Ascending aorta (tissue), 2 donors: ENCODE measurements at places on chromosomes 16 and 17. TPM values are rescaled to one million over a fixed set of nuclear protein-coding genes. Genes with fewer than 3 reads are reported as not detected.

Gene C16orf82
- total RNA-seq, result not detected

Gene PPP1R27
- not detected for total RNA-seq

Gene LITAFD
- not detected for total RNA-seq

Gene KRTAP3-1
- total RNA-seq, result not detected

Gene CHAD
- total RNA-seq, result not detected

Gene TBC1D3C
- total RNA-seq, result not detected

Gene RCVRN
- total RNA-seq, result not detected

Gene COPZ2
- total RNA-seq, result 155 TPM

Gene DNAI2
- total RNA-seq, result not detected

Gene KRT40
- not detected for total RNA-seq

Gene HSPB9
- total RNA-seq, result not detected

Gene SLFN14
- total RNA-seq, result not detected

Gene SNN
- 2.1 TPM for total RNA-seq

Gene METRN
- 118 TPM for total RNA-seq

Gene LUC7L3
- total RNA-seq, result 32.0 TPM

Gene ABCC11
- not detected for total RNA-seq

Gene UTS2R
- total RNA-seq, result not detected

DNA sequence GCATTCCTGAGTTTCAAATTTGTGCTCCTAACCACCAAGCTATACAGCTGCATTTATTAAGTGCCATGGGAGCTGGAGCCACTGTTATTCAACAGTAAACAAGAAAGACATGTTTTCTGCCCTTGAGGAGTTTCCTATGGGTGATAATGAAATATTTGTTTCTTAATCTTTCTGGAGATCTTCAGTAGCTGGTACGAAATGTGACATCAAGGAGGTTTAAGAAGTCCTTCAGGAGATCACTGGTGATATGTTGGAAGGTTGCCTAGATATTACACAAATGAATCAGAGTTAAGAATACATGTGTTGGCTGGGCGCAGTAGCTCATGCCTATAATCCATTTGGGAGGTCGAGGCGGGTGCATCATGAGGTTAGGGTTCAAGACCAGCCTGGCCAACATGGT is 14.9 kb downstream of the RHOT1 start:
- no peak overlapping the region for H3K27ac ChIP-seq
- H3K4me3 ChIP-seq, result no peak overlapping the region
- H3K27me3 ChIP-seq, result no peaks in the 10 kb centered on the region

GRCh38 chr16:59067205-59067604 is 333.1 kb upstream of the GOT2 start:
- H3K4me3 ChIP-seq, result no peak overlapping the region
- no peaks in the 10 kb centered on the region for H3K36me3 ChIP-seq
- no peak overlapping the region for H3K27ac ChIP-seq
- no peaks in the 10 kb centered on the region for H3K4me1 ChIP-seq

GRCh38 chr16:23966597-23967394 is 131.0 kb downstream of the PRKCB start:
- H3K4me1 ChIP-seq, result no peaks in the 10 kb centered on the region
- H3K27me3 ChIP-seq, result no peaks in the 10 kb centered on the region
- H3K4me3 ChIP-seq, result no peak overlapping the region
- H3K36me3 ChIP-seq, result no peaks in the 10 kb centered on the region
- DNase-seq, result no peak

- peak overlapping the region; percentile 91 for H3K27ac ChIP-seq
- DNase-seq, result no peak
- H3K4me3 ChIP-seq, result no peak overlapping the region
- H3K36me3 ChIP-seq, result no peaks in the 10 kb centered on the region
- peaks cover 3% of the 10 kb centered on the region for H3K4me1 ChIP-seq
- H3K27me3 ChIP-seq, result no peaks in the 10 kb centered on the region
Observed at GRCh38 chr16:73171380-73171779, 123.5 kb upstream of the ZFHX3 start.

GRCh38 chr16:361341-361871 is 8.9 kb upstream of the AXIN1 start:
- H3K4me1 ChIP-seq, result no peaks in the 10 kb centered on the region
- DNase-seq, result no peak
- H3K27me3 ChIP-seq, result no peaks in the 10 kb centered on the region
- H3K36me3 ChIP-seq, result peaks cover 2% of the 10 kb centered on the region

DNA sequence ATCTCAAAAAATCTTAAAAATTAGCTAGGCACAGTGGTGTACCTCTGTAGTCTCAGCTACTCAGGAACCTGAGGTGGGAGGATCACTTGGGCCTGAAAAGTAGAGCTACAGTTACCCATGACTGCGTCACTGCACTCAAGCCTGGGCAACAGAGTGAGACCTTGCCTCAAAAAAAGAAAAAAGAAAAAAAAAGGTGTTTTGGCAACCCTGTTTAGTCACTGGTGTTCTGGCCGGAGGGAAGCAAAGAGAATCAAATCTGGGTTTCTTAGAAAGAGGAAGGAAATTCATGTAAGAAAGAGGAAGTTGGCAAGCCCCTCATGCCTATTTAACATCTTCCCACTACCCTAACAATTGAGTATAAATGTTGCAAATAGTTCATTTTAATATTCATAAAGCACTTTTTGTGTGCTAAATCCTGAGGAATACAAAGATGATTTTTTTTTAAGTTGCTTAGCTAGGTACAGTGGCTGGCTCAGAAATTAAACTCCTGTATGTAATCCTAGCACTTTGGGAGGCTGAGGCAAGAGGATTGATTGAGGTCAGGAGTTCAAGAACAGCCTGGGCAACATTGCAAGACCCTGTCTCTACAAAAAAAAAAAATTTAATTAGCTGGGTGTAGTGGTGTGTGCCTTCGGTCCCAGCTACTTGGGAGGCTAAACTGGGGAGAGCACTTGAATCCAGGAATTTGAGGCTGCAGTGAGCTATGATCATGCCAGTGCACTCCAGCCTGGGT is 6.5 kb upstream of the USP32 start:
- DNase-seq, result no peak
- no peaks in the 10 kb centered on the region for H3K4me1 ChIP-seq
- H3K36me3 ChIP-seq, result no peaks in the 10 kb centered on the region
- H3K27me3 ChIP-seq, result no peaks in the 10 kb centered on the region
- no peak overlapping the region for H3K4me3 ChIP-seq
- H3K27ac ChIP-seq, result no peak overlapping the region

- no peak overlapping the region for H3K27ac ChIP-seq
- no peaks in the 10 kb centered on the region for H3K36me3 ChIP-seq
- DNase-seq, result no peak
- H3K4me1 ChIP-seq, result no peaks in the 10 kb centered on the region
- no peak overlapping the region for H3K4me3 ChIP-seq
Observed at GRCh38 chr16:87263418-87264052, 53.7 kb downstream of the C16orf95 start.

DNA sequence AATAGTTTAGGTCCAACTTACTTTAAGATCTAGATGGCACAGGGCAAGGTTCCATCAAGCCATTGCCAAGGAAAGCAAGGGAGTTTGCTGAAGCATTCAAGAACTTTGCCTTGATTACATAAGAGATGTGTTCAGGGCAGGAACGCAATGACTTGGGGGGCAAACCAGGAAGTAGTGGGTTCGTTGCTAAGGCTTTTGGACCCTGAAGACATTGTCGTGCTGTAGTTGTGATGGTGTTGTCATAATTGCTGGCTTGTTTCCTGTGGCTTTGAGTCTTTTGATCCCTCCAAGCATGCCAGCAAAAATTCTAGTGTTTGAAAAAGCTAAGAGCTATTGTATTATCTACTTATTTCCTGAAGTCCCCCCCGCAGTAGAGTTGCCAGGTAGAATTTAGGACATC is 70.7 kb upstream of the HNF1B start:
- H3K27ac ChIP-seq, result no peak overlapping the region
- no peak for DNase-seq
- no peaks in the 10 kb centered on the region for H3K36me3 ChIP-seq
- H3K4me3 ChIP-seq, result no peak overlapping the region

GRCh38 chr16:88640498-88641247 is 2.3 kb downstream of the IL17C start:
- H3K4me3 ChIP-seq, result no peak overlapping the region
- H3K27ac ChIP-seq, result no peak overlapping the region
- H3K36me3 ChIP-seq, result no peaks in the 10 kb centered on the region
- H3K27me3 ChIP-seq, result no peaks in the 10 kb centered on the region

GRCh38 chr17:74959826-74960515 is 12.6 kb downstream of the HID1 start:
- H3K4me1 ChIP-seq, result no peaks in the 10 kb centered on the region
- H3K27ac ChIP-seq, result no peak overlapping the region
- H3K4me3 ChIP-seq, result no peak overlapping the region
- H3K27me3 ChIP-seq, result no peaks in the 10 kb centered on the region
- DNase-seq, result no peak

GRCh38 chr17:69609473-69610305 is 195.2 kb downstream of the MAP2K6 start:
- H3K27me3 ChIP-seq, result no peaks in the 10 kb centered on the region
- H3K27ac ChIP-seq, result peak overlapping the region; percentile 68
- DNase-seq, result no peak
- peaks cover 23% of the 10 kb centered on the region for H3K4me1 ChIP-seq
- no peaks in the 10 kb centered on the region for H3K36me3 ChIP-seq
- H3K4me3 ChIP-seq, result no peak overlapping the region

- H3K27me3 ChIP-seq, result no peaks in the 10 kb centered on the region
- H3K4me3 ChIP-seq, result no peak overlapping the region
- no peaks in the 10 kb centered on the region for H3K36me3 ChIP-seq
- H3K4me1 ChIP-seq, result no peaks in the 10 kb centered on the region
Observed at GRCh38 chr16:74219706-74220105, 76.9 kb upstream of the PSMD7 start.

DNA sequence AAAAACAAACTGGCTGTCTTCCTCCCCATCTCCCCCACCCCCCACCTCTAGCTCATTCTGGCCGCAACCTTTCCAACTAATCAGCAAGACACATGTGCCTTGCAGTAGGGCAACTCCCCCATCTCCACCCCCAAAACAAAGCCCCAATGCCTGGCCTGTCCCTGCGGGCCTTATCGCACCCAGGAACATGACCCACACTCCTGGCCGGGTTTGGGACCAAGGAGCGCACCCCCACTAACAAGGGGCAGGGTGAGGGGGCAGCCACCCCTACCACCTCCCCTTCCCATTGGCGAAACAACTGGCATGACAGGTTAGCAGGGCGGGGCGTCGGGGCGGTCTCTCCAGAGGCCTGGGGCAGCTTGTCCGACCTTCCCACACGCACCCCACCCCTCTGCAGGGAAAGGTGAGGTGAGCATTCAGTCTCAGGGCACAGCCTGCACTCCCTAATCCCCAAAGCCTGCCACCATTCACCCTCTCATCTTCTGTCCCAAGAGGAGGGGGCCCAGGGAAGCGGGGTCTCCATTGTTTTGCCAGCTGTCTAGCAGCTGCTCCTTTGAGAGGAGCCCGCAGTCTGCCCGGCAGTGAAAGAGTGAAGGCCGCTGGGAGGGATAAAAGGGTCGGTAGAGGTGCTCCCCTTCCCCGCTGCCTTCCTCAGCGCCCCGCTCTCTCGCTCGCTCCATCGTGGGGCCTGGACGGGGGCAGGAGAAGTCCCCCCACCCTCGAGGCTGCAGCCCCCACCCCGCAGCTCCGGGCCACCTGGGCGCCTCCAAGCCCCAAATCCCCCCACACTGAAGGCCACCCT is 765 bp downstream of the MYO18A start:
- no peaks in the 10 kb centered on the region for H3K36me3 ChIP-seq
- peak overlapping the region; percentile 93 for H3K27ac ChIP-seq
- peak; percentile 72 for DNase-seq

- H3K4me1 ChIP-seq, result no peaks in the 10 kb centered on the region
- no peak overlapping the region for H3K27ac ChIP-seq
- no peak overlapping the region for H3K4me3 ChIP-seq
- no peaks in the 10 kb centered on the region for H3K36me3 ChIP-seq
Observed at GRCh38 chr16:23826528-23827045, 9.2 kb upstream of the PRKCB start.

DNA sequence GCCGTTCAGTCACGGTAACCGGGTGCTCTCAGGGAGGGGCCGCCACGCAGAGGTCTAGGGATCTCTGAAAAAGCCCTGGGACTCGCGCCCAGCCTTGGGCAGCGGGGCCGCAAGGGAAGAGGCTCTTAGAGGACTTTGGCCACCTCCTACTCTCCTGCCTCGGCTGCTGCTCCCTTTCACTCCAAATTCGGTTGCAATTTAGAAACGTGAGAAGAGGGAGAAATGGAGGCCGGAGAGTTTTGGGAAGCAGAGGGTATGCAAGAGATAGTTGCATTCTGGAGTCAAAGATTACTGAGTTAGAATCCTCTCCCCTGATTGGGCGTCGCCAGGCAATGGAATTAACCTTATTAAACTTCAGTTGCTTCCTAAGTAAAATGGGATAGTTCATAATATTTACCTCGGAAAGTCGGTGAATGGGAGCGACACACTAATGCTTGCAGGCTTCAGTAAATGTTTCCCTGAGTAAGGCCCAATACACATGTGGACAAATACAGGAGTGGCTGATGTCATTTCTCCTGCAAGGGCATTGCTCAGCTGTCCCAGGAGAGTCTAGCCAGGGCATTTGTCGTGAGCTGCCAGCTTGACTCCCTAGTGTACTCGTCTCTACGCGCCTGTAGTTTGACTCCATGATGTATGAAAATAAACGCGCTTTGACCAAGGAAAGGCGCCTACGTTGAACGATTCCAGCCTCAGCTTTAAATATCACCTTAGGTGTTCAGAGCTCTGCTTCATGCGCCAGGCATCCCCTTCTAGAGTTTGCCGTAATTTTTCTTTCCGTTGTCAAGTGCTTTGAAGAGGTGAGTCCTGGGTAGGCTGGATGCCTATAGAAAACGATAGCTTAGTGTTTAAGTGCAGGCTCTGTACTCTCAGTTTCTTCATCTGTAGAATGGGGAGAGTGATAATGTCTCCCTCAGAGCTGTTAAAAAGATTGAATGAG is 667 bp downstream of the OGFOD1 start:
- no peaks in the 10 kb centered on the region for H3K27me3 ChIP-seq
- H3K36me3 ChIP-seq, result peaks cover 29% of the 10 kb centered on the region
- H3K4me1 ChIP-seq, result peaks cover 26% of the 10 kb centered on the region
- peak overlapping the region; percentile 90 for H3K4me3 ChIP-seq
- no peak for DNase-seq
- peak overlapping the region; percentile 92 for H3K27ac ChIP-seq

GRCh38 chr17:50953831-50954601 is 87.9 kb upstream of the TOB1 start:
- H3K4me3 ChIP-seq, result no peak overlapping the region
- H3K27me3 ChIP-seq, result no peaks in the 10 kb centered on the region
- H3K27ac ChIP-seq, result peak overlapping the region; percentile 33
- DNase-seq, result peak; percentile 63
- H3K36me3 ChIP-seq, result no peaks in the 10 kb centered on the region

DNA sequence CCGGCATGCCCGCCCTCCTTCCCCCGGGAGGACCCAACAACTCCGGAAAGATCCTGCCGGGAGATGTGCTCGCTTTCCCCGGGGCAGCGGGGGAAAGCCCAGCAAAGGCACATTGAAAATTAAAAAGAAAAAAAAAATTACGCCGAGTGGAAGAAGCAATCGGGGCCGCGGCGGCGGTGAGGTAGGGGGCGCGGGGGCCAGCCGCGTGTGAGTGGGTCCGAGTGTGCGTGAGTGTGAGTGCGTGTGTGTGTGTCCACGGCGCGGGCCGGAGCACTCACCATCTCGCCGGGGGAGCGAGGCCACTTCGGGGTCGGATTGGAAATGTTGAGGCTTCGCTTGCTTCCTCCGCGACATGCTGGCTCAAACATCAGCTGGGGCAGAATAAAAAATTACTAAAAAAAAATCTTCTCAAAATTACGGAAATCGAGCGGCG is at the start of gene SALL1:
SALL1 (minus strand) TSS at position 383 of the 433 bp plus-strand sequence; CDS start at position 354, 29 bp downstream.
- H3K4me1 ChIP-seq, result peaks cover 11% of the 10 kb centered on the region
- no peak within 1 kb of the TSS for H3K27ac ChIP-seq
- H3K4me3 ChIP-seq, result peak within 1 kb of the TSS; percentile 68

- no peak overlapping the region for H3K4me3 ChIP-seq
- no peaks in the 10 kb centered on the region for H3K36me3 ChIP-seq
- H3K4me1 ChIP-seq, result no peaks in the 10 kb centered on the region
- H3K27me3 ChIP-seq, result no peaks in the 10 kb centered on the region
- H3K27ac ChIP-seq, result no peak overlapping the region
Observed at GRCh38 chr17:71180801-71181385, 939.9 kb upstream of the SOX9 start.
